Activated CD4-positive, alpha-beta memory T cell treated with anti-CD3 and anti-CD28 coated beads, Interleukin-2, amount 10 ng/mL, durations not matched to agents 7 days and 5 days (primary cell): ENCODE measurements at places on chromosomes 11 and 22. TPM values are rescaled to one million over a fixed set of nuclear protein-coding genes. Genes with fewer than 3 reads are reported as not detected.

The RTN4RL2 gene
- total RNA-seq: 0.35 TPM

The TRIM48 gene
- total RNA-seq: not detected

The BDNF gene
- total RNA-seq: not detected

The MYEOV gene
- not detected for total RNA-seq

The OR2AT4 gene
- total RNA-seq: not detected

The P2RY6 gene
- total RNA-seq: not detected

The ARHGAP42 gene
- not detected for total RNA-seq

The NAALAD2 gene
- total RNA-seq: not detected

The SOX6 gene
- not detected for total RNA-seq
